Epithelial cell of proximal tubule (primary cell): ENCODE measurements at places on chromosomes 3 and 15. TPM values are rescaled to one million over a fixed set of nuclear protein-coding genes. Genes with fewer than 3 reads are reported as not detected.

CHRNA3 gene
- total RNA-seq = 0.40 TPM in 1 of 2 replicates, not detected in the other

AGBL1 gene
- not detected in 2 replicates for total RNA-seq

CTSH gene
- total RNA-seq = 45.9 and 68.0 TPM in 2 replicates

SPINK8 gene
- total RNA-seq = not detected in 2 replicates

- DNase-seq = no peak
Measured at GRCh38 chr15:84878504-84878903, 6.0 kb upstream of the SLC28A1 start.
